ENCODE measurements at places on chromosomes 1 and 21. TPM values are rescaled to one million over a fixed set of nuclear protein-coding genes. Genes with fewer than 3 reads are reported as not detected.

COL8A2 gene
- 10.5 TPM for total RNA-seq

RAB4A gene
- total RNA-seq = 66.5 TPM

LAMB3 gene
- 34.7 TPM for total RNA-seq

DNA sequence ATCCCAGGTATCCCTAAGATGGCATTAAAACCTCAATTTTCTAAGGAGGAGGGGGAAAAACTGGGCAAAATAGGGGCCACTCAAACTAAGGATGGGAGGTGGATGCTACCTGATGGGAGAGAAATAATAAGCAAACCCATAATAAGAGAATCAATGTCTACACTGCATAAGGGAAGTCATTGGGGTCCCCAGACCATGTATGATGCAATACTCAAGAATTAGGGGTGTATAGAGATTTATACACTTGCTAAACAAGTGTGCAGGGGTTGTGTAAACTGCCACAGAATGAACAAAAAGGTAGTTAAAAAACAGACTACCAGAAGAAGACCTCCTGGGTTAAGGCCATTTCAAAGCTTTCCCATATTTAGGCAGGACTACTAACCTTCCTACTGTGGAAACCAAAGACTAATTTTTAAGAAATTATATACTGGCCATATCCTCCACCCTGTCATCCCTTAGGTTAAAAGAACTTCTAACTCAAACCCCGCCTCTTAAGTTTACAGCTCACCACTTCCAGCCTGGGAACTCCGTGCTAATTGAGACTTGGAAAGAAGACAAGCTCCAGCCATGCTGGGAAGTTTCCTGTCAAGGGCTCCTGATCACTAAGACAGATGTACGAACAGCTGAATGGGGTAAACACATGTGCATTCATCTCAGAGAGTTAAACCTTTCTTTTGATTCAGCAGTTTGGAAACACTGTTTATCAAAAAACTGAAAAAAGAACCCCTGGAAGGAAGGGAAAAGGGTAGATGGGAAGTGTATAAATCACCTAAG lies 64.4 kb upstream of the TLR5 start:
- DNase-seq = no peak
- peaks cover 3% of the 10 kb centered on the region for H3K27me3 ChIP-seq
- no peak overlapping the region for H3K27ac ChIP-seq
- H3K4me3 ChIP-seq = no peak overlapping the region
- no peaks in the 10 kb centered on the region for H3K36me3 ChIP-seq

DNA sequence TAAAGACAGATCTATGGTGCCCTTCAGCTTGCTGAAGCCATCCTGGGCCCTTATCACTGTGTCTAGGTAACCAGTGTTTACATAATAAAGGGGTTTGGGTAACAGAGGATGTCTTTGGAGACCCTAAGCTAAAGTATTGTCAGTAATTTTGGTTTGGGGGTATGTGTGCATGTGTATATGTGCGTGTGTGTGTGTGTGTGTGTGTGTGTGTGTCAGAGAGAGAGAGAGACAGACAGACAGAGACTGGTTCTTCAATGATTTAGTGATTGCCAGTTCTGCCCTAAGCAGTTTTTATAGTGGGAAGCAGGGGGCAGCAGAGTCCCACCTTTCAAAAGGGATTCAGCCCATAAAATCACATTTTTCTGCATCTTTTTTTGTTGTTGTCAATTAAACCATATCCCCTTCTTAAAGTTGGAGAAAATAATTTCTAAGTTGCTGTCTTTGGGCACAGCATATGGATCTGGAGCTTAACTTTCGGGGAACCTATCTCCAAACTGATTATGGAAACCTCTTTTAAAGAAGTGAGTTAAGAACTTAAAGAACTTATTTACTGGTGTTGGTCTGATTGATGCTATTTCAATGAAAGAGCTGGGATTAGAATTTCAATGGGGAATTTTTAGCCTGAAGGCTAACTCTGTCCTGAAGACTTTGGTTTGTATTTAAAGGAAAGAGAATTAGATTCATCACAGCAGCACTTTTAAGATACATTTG lies 51.1 kb downstream of the ZNF326 start:
- H3K4me3 ChIP-seq = no peak overlapping the region
- H3K4me1 ChIP-seq = peaks cover 7% of the 10 kb centered on the region
- no peak overlapping the region for H3K27ac ChIP-seq
- H3K27me3 ChIP-seq = no peaks in the 10 kb centered on the region

- peaks cover 11% of the 10 kb centered on the region for H3K4me1 ChIP-seq
- peaks cover 3% of the 10 kb centered on the region for H3K27me3 ChIP-seq
- no peak within 1 kb of the TSS for H3K4me3 ChIP-seq
- no peak within 1 kb of the TSS for H3K27ac ChIP-seq
- DNase-seq = no peak
These were observed at the start of gene IL24 for GRCh38 chr1:206897175-206897574. Gene IL24 (plus strand): TSS chr1:206897443. CDS start chr1:206897833, 390 bp downstream.

All from mesothelial cell of epicardium (in vitro differentiated cells).